RWPE1 (cell line): ENCODE measurements at places on chromosomes 12 and 14.

DNA sequence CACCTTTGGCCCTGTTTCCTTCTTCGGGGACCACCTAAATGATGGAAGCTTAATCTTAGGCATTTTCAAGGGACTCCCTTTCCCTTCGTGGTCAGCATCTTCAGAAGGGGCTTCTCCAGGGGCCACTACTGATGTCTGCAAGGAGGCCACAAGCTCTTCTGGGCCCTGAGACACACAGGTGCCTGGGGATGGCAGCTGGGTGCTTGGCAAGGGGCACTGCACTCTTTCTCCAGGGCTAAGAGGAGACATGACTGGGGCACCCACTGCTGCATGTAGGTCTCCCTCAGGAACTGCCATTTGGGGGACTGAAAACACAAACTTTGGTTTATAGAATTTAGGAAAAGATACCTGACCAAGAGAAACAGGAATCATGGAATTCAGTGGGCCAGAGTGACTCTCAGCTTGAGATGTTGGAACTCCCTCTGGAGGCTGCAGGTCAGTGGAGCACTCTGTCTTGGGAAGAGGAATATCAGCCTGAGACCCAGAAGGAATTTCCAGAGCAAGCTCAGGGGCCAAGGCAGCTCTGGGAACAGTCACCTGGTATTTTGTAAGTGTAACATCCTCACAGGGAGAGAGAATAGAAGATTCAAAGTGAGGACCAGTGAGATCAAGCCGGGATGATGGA is 16.0 kb downstream of the PLD4 start:
- DNase-seq = no peak

DNA sequence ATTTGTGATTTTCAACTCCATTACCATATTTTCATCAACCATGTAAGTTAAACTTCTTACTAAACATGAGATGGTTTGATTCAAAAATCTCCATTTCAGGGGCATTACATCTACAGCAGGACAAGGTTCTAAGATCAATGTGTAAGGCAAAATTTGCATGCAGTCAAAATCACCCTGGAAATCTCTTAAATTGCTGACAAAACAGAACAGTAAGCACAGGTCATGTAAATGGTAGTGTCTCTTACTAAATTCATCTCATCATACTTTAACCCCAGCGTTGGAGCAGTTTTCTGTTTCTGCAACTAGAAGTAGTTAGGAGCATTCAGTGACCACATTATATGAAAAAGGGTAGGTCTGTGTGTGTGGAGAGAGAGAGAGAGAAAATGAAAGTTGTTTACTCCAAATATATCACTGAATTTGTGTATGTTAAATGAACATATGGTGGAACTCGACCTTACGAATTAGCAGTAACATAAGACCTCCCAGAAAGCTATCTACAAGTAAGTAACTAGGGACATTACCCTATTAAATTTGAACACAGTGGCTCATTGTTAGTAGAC is 227.5 kb downstream of the SSPN start:
- no peak for DNase-seq

DNA sequence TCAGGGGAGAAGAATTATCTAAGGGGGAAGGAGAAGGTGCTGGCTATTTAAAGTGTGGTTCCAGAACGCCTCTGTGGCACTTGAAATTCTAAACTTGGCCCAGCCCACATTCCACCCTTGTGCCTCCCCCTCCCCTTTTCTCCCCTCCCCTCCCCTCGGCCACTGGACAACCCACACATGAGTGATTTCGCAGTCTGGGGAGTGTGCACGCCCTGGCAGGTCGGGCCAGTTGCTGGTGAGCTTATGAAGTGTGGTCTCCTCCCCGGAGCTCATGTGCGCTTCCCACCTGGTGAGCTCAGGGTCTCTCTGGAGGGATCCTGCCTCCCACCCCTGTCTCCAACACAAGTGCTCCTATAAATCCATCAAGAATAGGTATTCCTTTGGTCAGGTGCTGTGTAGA is at the start of gene SLC6A13:
Gene SLC6A13, minus strand, starts transcription at position 20 of the 400 bp plus-strand sequence. CDS start 2,784 bp downstream, outside the sequence.
- no peak for DNase-seq

DNA sequence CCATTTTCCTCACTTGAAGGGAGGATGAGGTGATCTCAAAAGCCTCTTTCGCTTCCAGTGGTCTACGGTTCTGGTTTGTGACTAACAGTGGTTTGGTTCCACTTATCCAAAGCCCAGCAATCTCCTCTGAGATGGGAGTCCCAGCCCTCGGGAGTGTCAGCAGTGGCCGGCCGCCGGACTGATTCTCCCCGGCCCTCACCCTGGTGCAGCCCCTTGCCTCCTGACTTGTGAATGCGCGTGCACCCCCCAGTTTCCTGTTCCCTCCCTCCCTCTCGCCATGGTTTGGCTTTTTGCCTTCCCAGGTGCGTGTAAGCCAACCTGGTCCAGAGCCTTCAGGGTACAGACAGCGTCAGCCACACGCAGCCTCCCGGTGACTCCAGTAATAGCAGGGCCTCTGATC is 74.5 kb downstream of the B4GALNT3 start:
- no peak for DNase-seq

DNA sequence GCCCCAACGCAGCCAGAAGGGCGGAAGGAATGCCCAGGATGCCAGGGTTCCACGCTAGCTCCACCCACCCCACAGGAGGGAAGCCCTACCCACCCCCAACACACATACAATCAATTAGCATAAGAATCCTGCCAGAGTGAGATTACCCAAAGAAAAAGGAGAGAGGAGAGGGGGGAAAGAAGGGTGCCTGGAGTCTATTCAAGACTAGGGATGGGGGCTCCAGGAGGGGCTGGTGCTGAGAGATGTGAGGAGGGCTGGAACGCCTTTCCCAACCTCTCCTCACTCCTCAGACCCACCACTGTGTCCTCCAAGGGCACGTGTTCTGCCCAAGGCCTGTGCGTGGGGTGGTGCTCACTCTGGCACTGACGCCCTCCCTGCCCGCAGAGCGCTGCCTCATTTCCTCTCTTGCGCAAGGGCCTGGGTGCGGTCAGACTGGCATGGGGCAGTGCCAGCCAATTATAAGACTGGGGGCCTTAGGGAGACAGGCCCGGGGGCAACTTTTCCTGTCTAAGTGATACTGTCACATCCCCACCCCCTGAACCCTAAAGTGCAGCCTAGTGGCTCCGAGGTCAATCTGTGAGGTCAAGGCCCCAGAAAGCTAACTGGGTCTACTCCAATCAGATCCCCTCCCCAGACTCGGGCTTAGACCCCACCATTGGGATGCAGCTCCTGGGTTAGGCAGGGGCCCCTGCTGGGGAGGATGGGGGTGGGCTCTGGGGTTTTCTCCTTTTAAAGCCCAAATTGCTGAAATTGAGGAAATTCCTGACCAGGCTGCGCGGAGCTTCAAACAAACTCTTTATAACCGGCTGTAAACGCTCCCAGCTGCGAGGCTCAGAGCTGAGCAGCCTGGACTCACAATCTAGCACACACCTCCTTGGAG is 10.2 kb upstream of the ITGB7 start:
- no peak for DNase-seq

DNA sequence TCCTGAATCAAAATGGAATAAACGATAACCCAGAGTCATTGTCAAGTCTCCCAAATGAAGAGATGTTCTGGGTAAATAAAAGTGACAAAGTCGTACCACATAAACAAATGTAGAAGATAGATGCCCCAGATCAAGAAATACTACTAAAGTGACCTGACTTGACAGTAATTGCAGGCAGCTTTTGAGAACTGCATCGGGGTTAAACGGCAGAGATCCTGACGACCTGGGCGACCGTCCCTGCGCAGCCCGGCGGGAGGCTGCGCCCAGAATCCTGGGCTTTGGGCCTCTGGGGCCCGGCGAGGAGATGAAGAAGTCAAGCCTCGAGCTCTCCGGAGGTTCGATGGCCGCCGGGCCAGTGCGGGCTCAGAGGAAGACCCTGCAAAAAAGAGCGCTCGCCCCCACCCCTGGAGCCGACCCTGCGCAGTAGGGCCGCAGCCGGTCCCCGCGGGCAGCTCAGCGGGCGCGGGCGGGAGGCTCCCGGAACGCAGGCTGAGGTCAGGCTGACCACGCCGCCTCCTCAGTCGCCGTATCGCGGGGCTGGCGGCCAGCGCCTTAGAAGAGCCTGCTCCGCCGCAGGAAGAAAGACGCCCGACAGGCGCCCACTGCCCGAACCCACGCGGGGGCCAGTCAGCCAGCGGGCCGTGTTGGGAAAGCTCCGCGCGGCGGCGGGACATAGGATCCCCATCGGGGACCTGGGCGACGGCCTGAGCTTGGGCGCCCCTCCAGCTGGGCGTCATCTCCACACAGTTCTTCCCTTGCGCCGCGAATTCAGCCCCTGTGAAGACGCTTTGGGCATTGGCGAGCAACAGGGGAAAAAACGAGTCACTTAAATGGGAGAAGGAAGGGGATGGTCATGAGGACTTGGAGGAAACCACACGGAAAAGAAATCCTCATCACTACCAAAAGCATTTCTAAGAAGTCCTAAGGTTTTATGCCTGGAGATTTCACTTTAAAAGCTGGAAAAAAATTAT is 16.0 kb downstream of the NKX2-1 start:
- no peak for DNase-seq

GRCh38 chr14:49052521-49052920 is 533.7 kb downstream of the RPS29 start:
- no peak for DNase-seq

DNA sequence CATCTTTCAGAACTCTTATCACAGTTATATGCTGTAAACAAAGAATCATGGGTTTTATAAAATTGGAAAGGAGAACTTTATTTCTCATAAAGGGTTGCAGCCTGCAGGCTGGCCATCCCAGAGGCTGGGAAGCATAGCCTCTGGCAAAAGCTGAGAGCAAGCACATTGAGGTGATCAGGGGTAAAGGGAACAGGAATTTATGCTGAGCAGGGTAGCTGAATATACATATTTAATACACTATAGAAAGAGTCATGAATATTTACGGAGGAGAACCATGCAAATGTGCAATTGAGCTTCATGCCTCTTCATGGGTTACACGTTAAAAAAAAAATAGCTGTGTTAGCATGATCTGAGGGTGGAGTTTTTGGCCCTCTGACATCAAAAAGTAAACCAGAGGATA is 653.3 kb downstream of the NRXN3 start:
- no peak for DNase-seq

- DNase-seq = no peak
Measured at GRCh38 chr14:97280526-97280925, 483.3 kb downstream of the VRK1 start.

DNA sequence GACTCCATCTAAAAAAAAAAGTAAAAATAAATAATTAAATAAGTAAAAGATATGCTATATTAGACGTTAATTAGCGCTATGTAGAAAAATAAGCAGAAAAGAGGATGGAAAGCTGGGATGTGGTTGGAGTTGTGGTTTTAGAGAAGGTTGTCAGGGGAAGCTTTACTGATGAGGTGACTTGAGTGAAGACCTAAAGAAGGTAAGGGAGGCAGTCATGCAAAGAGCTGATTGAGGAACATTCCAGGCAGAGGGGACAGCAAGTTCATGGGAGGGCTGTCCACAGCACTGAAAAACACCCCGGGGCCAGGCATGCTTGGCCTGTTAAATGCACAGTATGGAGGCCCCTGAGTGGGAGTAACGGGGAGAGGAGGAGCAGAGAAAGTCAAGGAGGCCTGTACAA is 15.7 kb downstream of the SMAGP start:
- no peak for DNase-seq

GRCh38 chr12:124036171-124036598 is 63.2 kb downstream of the ZNF664 start:
- no peak for DNase-seq

GRCh38 chr12:66667906-66668305 is 11.0 kb downstream of the GRIP1 start:
- no peak for DNase-seq

- no peak for DNase-seq
Measured at GRCh38 chr14:43522191-43522590, 984.9 kb downstream of the FSCB start.

DNA sequence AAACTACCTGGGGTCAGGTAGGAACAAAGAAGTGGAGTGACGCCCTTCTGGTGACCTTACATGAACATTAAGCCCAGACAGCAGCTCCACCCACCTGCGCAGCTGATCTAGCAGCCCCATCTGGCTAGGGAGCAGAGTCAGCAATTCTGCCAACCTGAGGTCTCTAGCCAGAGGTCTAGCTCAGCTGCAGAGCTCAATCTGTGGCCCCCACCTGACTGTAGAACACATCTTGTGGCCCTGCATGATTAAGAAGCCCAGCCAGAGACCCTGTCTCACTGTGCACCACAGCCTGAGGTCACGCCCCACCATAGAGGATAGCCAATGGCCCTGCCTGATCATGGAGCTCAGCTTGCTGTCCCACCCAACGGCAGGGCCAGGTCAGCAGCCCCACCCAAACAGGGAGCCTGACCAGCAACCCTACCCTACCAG is 50.6 kb upstream of the HIGD1C start:
- DNase-seq = no peak

GRCh38 chr12:106418970-106419369 is 61.4 kb downstream of the POLR3B start:
- DNase-seq = no peak

- no peak for DNase-seq
Measured at GRCh38 chr12:4991373-4991772, 52.3 kb upstream of the KCNA5 start.

DNA sequence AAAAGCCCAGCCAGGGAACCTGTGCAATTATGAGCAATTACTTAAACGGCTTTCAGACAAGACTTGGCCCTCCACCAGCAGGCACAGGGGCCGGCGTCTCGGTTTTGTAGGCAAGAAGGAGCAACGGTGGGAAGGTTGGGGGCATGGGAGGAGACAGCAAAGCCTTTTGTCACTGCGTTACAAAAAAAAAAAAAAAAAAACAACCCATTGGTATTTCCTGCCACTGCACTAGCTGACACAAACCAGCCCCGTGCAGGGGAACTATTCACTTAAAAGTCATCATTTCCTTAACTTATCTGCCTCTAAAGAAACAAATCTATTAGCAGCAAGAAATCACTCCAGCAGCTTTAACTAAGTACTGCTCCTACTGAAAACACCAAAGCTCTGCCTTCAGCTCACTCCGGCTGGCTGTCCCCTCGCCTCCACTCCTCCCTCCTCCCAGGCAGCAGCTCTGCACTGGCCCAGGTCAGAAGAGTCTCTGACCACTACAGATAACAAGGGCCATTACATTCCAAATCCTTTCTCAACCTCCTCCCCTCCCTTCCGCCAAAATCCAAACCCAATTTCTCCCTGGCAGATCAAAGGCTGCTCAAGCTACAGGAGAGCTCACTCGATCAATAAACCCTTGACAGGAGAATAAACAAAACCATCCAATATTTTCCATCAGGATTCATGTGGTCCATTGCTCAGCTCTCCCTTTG is 105.2 kb upstream of the CDKN3 start:
- DNase-seq = no peak

- no peak for DNase-seq
Measured at GRCh38 chr12:92566448-92567019, 136.3 kb upstream of the PLEKHG7 start.
